Activated CD4-positive, alpha-beta T cell treated with anti-CD3 and anti-CD28 coated beads, Interleukin-2, amount 10 ng/mL, durations not matched to agents 7 days and 5 days (primary cell): ENCODE measurements at places on chromosomes 11 and 22. TPM values are rescaled to one million over a fixed set of nuclear protein-coding genes. Genes with fewer than 3 reads are reported as not detected.

Gene HEPN1
- not detected for total RNA-seq

Gene RASL10A
- 0.37 TPM for total RNA-seq

Gene DUSP8
- total RNA-seq = 0.22 TPM

Gene NXPE4
- total RNA-seq = not detected
